ENCODE measurements at places on chromosomes 3 and 15. TPM values are rescaled to one million over a fixed set of nuclear protein-coding genes. Genes with fewer than 3 reads are reported as not detected.

GRCh38 chr3:49788056-49788455 lies 1.7 kb upstream of the IP6K1 start:
- DNase-seq: no peak

DNA sequence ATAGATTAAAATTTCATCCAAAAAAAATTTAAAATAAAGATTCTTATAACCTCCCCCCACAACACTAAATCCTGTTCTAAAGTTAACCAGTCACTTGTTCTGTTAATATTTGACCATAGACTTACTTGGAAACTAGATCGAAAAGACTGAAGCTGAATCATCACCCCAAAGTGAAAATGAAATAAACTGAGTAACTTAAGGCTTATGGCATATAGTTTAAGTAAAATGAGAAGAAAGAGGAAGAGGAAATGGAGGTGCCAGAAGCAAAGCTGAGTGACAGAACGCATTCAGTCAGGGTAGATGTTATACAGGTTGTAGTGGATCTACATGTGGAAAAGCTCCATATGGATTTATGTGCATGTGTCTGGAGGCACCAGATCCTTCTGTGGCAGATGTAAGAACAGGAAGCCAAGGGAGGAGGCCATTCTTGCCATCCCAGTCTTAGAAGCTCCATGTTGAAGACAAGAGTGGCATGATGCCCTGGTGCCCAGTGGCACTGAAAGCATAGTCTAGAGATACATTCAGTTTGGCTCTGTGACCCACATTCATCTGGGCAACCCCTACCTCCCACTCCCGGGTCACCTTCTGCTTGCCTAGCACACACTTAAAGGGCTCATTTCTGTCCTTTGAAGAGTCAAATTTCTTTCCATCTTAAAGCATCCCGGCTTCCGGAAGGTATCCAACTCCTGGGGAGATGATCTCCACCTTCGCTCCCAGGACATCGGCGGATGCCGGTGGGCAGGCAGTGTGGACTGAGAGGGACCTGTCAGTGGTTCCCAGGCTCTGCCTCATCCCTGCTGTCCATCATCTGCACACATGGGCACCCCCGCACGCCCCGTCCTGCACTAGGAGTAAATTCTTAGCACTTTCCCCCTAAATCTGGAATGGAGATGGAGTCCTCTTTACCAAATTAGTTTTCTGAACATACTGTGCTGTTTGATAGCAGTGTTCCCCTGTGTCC lies 90.8 kb downstream of the NEO1 start:
- DNase-seq: no peak

- no peak for DNase-seq
Observed at GRCh38 chr15:85754989-85755388, 39.7 kb downstream of the KLHL25 start.

DNA sequence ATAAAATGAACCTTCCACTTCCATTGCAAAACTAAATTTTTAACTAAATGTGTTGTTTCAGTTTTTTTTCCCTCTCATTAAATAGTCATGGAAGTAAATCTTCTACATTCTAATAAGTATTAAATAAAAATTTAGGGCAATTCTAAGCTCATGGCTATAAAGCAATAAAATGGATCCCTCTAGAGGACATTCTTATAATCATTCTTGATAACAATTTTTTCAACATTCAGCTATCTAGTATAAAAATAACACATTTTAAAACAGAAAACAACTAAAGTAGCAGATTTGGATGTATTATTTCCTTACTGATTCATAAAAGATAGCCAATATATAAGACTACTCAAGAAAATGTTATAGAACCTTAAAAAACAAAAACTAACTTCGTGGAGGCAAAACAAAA lies 393.1 kb downstream of the PLOD2 start:
- no peak for DNase-seq

- DNase-seq: no peak
Observed at GRCh38 chr15:32956006-32956405, 238.2 kb downstream of the GREM1 start.

GRCh38 chr3:83457551-83457950 lies 1501.2 kb upstream of the CADM2 start:
- DNase-seq: no peak

DNA sequence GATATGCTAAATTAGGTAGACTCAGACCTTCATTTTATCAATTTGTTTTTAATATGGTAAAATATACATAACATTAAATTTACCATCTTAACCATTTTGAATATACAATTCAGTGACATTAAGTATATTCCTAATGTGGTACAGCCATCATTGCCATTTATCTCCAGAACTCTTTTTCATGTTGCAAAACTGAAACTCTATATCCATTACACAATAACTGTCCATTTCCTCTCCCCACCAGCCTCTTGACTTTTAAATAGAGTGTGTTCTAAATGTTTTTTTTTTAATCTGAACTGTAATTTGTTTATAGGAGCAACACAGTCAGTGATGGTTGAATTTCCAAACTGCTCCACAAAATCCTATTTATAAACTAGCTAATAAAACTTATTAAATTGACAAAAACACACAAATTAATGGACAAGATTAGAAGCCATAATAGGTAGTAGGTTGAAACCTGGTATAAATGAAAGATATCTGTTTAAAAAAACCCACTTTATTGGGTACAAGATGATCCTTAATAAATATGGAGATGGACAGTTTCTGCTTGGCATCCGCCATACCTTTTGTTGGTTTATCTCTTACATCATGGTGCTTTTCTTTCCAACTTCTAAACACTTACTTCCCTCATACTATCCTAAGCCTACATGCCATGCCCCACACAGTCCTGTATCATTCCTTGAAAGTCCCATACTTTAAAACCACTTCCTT lies 142.4 kb downstream of the ZPLD1 start:
- no peak for DNase-seq

GRCh38 chr15:93948726-93949125 lies 282.6 kb upstream of the MCTP2 start:
- no peak for DNase-seq

- DNase-seq: no peak
Observed at GRCh38 chr3:60657972-60658371, 593.3 kb downstream of the FHIT start.

GRCh38 chr3:122893754-122894668 lies 99.1 kb downstream of the SLC49A4 start:
- DNase-seq: no peak

DNA sequence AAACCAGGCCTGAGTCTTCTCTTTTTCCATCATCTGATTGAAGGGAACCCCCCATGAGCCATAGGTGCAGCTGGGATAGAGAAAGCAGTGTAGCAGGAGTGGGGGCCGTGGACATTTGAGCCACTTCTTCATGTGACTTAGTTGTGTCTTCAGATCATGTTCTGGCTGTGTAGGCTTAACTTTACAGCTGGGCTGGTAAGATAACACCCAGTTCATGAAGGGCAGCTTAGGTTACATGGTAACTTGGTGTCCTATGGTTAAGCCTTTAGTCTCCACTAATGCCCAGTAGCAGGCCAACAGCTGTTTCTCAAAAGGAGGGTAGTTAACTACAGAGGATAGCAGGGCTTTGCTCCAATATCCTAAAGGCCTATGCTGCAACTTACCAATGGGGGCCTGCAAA lies 11.4 kb upstream of the SNRPN start:
- DNase-seq: no peak

GRCh38 chr15:58201516-58201915 lies 63.3 kb downstream of the AQP9 start:
- no peak for DNase-seq

- DNase-seq: no peak
Observed at GRCh38 chr3:139127101-139127500, 82.4 kb upstream of the PRR23C start.

GRCh38 chr3:167886690-167887089 lies 151.2 kb downstream of the SERPINI1 start:
- DNase-seq: no peak

DNA sequence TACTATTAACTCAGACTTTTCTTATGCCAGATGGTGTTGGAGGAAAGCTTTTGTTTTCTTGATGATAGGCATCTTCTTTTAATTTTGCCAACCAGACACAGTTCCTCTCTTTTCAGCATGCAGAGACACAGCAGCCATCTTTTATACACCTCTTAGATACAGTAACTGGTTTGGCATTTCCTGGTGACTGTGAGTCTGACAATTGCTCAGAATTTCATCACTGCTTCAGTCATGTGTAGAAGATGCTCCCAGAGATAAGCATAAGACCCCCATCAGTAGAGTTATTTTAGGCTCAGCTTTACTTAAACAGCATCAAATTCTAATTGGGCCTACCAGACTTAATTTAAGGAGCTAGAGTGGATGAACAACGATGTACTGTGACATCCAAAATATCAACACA lies 779.0 kb downstream of the SQOR start:
- no peak for DNase-seq

GRCh38 chr3:18086760-18087159 lies 338.4 kb downstream of the SATB1 start:
- DNase-seq: no peak

DNA sequence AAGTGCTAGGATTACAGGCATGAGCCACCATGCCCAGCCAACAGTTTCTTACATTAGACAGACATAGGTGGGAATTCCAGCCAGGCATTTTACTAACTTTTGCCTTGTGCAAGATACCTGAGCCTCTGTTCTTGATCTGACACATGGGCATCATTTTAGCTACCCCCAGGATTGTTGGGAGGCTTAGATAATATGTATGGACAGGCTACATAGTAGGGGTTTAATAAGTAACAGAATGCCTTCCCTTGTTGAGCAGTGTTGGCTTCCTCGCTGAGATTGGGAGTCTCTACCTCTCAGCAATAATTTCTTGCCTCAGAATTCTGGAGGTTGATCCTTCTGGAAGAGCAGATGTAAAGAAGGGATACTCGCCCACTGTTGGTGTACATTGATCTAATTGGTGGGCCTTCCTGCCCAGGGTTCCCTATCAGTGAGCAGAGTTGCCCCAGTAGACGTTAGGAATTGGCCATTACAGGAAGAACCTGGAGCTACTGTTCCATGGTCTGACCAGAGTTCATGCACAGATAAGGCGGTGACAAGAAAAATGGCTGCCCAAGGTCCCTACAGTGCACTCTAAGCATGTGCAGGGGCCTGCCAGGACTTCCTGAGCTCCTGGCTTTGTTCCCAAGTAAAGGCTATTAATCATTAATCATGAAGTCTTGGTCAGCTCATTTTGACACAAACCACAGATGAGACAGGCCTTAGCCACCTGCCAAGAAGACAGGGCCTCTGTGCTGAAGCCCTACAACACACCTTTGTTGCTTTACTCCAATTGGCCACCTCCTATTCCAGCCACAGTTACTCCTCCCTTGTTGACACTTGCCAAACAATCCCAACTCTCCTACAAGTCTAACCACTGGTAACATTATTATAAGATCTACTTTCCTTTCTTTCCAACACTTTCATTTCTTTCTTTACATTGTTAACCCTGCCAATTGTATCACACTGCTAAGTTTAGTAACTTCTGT lies 5.0 kb upstream of the IL17RE start:
- no peak for DNase-seq

GRCh38 chr3:14533457-14533958 lies 6.6 kb downstream of the GRIP2 start:
- DNase-seq: no peak

GRCh38 chr3:195251336-195252065 lies 19.5 kb downstream of the XXYLT1 start:
- DNase-seq: no peak

DNA sequence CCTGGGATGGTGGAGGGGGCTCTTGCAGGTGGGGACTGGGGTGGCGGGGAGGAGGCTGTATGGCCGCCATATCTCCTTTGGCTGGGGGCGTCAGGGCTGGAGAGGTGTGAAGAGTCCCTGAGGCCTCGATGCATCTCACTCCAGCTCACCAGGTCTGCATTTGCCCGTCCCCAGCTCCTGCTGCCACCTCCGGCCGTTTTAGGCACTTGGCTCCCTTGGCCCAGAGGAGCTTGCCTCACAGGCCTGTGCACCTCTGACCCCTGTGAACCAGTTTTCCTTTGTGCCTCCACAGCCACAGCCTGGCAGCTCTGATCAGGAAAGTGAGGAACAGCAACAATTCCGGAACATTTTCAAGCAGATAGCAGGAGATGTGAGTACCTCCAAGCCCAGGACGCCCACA lies 49.7 kb downstream of the CAPN3 start:
- DNase-seq: no peak

GRCh38 chr3:188827103-188827502 lies 344.7 kb upstream of the TPRG1 start:
- DNase-seq: no peak

DNA sequence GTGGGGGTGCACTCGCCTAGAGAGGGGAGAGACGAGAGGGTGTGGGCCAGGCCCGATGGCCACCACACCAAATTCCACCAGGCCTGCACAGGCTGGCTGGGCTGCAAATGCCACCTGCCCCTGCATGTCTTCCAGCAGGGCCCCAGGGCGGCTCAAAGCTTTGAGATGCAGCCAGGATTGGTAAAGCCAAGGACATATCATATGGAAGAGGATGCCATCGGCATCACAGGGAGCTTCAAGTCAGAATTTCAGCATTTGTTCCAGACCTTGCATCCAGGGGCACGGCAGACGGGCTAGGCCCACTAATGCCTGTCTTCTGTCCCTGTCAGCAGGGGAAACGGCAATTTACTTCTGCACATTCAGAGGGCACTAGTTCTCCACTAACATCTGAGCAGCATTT lies 97.8 kb downstream of the NUP210 start:
- no peak for DNase-seq

DNA sequence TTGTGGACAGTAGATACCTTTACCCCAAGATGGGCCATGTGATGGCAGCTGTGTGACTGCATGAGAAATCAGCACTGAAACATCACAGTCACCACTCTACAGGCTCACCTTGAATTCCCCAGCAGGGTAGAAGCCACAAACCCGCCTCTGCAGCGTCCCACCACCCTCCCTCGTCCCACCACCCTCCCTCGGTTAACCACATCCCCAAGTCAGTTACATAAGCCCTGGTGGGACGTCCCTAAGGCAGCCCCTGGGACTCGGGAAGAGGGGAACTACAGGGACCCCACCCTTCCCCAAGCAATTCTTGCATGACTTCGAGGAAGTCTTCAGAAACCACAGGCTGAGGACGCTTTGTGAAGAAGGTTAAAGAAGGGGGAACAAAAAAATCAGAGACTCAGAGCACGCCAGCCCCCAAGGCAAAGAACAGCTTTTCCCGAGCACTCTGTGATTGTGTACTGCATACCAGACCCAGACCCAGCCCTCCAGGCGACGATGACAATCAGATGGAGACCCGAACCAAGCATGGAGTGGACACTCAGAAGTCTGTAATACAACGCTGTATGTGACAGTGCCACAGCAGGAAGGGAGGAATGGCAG lies 60.5 kb downstream of the SH3BP5 start:
- DNase-seq: peak; percentile 89

GRCh38 chr15:80588801-80589200 lies 106.3 kb upstream of the ABHD17C start:
- no peak for DNase-seq

GRCh38 chr3:197737319-197737649 lies 580 bp upstream of the RUBCN start:
- DNase-seq: no peak

- no peak for DNase-seq
Observed at GRCh38 chr15:85748176-85748575, 46.5 kb downstream of the KLHL25 start.

GRCh38 chr3:156108616-156109015 lies 11.8 kb upstream of the KCNAB1 start:
- DNase-seq: no peak

- DNase-seq: no peak
Observed at GRCh38 chr3:129688271-129688895, 81.9 kb upstream of the PLXND1 start.

Gene ADIPOQ
- not detected for total RNA-seq

Gene TPRA1
- 30.6 TPM for total RNA-seq

Gene SLC22A13
- total RNA-seq: 0.37 TPM

Gene SH3GL3
- not detected for total RNA-seq

Gene P2RY14
- 0.27 TPM for total RNA-seq

Gene CFAP92
- not detected for total RNA-seq

Gene GOLGA8T
- not detected for total RNA-seq

Gene RBPMS2
- total RNA-seq: not detected

Gene SLC15A2
- total RNA-seq: 2.2 TPM

Gene PLXNA1
- 3.9 TPM for total RNA-seq
